B cell (primary cell): ENCODE measurements at places on chromosomes 12 and 14. TPM values are rescaled to one million over a fixed set of nuclear protein-coding genes. Genes with fewer than 3 reads are reported as not detected.

GRCh38 chr12:3600039-3600720 is 109.2 kb downstream of the PRMT8 start:
- DNase-seq = no peak

GLT8D2 gene
- not detected in 2 replicates for total RNA-seq

MYF6 gene
- total RNA-seq = not detected in 2 replicates

- DNase-seq = no peak
Observed at GRCh38 chr14:70032447-70032846, 153.2 kb downstream of the SMOC1 start.

DNA sequence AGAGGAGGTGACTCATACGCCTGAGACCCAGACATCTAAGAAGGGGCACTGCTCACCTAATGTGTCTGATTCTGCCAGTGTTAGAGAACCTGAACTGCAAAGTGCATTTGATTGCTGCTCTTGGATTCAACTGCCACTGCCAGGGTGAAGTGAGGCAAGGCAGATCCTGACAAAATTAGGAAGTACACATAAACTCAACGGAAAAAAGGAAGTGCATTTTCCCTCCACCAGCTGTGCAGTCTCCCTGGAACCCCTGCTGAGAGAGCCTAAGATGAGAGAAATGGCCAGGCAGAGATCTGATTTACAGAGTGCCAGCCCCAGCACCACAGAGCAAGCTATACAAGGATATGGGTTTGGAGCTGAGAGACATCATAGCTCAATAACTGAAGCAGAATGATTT is 215.3 kb downstream of the SEC23A start:
- DNase-seq = no peak

GRCh38 chr14:74417611-74418010 is 8.4 kb downstream of the SYNDIG1L start:
- DNase-seq = no peak

FOXN4 gene
- not detected in 2 replicates for total RNA-seq

NELL2 gene
- 0.39 TPM in 1 of 2 replicates, not detected in the other for total RNA-seq

GEMIN2 gene
- 13.4 and 18.2 TPM in 2 replicates for total RNA-seq

DNA sequence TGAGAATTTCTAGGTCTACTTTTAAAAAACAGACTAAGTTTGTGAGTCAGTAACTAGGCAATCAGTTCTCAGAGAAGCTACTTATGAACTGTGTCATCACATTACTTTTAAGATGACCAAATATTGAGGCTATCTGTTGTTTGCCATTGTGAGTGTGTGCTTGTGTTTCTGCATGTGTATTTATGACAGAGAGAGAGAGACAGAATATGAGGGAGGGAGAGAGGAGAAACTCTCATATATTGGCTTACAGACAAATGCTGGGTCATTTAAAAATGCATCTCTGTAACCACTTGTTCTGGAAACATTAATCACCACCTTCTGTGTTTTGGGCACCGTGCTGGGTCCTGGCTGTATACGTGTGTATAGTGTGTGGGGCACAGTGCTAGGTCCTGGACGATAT is 161.5 kb upstream of the FRMD6 start:
- DNase-seq = no peak

GRCh38 chr12:41223600-41223999 is 35.5 kb downstream of the PDZRN4 start:
- DNase-seq = no peak

DNA sequence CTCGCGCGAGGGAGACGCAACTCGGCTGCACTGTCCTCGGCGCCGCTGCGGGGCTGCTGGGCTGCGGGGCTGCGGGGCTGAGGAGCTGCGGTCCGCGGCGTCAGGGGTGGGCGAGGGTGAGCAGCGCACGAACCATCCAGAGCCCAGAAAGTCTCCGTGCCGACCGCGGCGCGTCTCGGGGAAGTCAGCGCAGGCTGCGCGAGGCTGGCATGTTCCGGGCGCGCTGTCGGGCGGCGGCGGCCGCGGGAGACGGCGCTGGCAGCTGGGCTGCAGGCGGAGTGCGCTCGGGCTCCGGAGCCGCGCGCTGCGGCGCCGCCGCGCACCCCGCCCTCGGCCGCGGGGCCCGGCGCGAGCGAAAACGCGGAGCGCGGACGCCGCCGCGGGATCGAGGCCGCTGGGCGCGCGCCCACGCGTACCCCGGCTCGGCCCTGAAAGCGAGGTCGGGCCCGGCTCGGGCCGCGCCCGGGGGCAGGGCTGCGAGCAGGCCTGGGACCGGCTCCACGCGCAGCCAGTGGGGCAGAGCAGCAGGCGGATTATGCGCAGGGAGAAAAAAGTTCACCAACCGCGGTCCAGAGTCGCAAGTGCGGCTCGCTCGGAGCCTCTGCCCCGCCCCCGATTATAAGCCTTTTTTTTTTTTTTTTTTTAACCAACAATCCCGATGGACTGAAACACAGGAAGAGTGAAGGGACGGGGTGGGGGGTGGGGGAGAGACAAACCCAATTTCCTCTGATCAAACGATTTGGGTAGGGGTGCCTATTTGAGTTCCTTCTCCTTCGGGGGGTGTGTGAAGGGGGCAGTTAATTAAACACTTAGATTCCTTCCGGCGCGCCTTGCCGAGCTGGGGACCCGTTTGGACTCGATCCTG is at the start of gene PRICKLE1:
TSS of gene PRICKLE1 (minus strand) at position 282 of the 865 bp plus-strand sequence. CDS start 117,230 bp downstream, outside the sequence.
- peak; percentile 78 for DNase-seq

DNA sequence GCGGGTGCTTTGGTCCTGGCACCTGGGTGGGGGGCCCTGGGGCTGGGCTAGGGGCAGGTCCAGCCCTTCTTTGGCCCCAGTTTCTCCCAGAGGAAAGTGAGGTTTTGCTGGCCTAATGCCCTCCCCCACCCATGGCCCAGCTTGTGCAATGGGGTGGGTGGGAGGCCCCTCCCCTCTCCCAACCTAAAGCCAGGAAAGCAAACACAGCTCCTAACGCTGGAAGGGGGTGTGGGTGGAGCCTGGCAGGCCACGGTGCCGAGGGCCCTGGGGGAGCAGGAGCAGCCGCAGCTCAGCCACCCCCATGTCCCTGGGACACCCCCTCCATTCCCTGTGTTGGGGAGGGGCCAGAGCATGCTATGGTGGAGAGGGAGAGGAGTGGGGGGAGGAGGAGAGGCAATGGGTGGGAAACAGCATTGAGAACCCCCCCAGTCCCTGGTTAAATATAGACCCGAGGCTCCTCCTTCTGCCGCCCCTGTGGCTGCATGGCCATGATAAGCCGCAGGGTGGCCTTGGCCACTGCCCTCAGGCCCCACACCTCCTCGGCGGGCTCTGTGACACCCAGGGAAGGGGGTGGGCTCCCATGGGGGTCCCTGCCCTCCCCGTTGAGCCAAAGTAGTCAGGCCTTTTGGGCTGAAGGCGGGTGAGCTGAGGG is 4.7 kb downstream of the EXOC3L4 start:
- no peak for DNase-seq

DNA sequence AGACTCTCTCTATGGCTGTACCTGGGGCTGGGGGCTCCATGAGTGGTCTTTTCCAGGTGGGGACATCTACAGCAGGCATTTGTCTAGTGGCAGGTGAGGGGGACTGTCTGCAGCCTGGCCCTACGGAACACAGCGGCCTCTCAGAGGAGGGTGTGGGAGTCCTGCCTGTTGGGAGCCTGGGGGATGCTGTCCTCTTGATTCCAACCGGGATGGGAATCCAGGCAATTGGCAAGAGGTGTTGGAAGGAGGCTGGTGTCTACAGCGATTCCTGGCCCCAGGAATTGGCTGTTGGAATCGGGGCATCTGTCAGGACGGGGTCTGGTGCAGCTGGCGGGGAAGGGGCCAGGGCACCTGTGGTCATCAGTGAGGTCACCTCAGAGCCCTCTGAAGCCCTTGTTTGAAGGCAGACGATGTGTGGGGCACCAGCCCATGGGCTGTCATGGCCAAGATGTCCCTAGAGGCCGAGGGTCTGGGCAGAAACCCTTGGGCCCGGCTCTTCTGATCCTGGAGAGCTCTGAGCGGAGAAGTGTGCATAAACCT is 386.3 kb downstream of the TMEM121 start:
- no peak for DNase-seq

- no peak for DNase-seq
Observed at GRCh38 chr14:73725116-73726024, 11.2 kb upstream of the PNMA1 start.

BICDL1 gene
- total RNA-seq = 41.5 and 43.6 TPM in 2 replicates

BCL2L2 gene
- 12.9 and 17.8 TPM in 2 replicates for total RNA-seq

GRCh38 chr14:28875934-28876571 is 109.5 kb downstream of the FOXG1 start:
- DNase-seq = no peak

DNA sequence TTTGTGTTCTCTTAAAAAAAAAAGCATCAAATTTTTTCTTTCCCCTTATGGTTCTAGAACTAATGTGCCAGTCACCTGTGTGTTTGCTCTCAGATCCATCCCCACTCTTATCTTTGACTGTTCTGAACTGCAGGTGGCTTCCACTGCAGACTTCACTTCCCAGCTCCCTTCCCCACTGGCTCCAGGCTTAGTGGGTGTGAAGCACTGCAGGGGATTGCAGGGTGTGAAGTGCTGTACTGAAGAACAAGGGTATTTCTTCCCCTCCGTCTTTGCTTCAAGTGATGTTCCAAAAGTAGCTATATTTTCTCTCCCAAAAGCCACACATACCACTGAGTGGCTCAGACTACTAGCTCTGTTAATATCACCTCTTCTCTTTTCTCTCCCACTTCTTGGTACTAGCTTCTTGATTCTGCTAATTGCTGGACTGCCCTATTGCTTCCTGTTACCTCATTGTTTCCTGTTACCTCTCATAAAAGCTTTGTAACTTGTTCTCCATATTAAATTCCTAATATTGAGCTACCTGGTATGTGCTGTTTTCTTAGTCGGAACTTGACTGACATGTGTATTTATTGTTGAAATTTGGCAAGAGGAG is 115.4 kb upstream of the PRICKLE1 start:
- no peak for DNase-seq

RILPL2 gene
- total RNA-seq = 12.6 and 13.0 TPM in 2 replicates

- DNase-seq = no peak
Observed at GRCh38 chr12:53592426-53592825, 33.8 kb downstream of the ATF7 start.

IKZF4 gene
- total RNA-seq = 7.6 and 8.9 TPM in 2 replicates

EID3 gene
- 9.2 and 9.4 TPM in 2 replicates for total RNA-seq

- no peak for DNase-seq
Observed at GRCh38 chr12:4045786-4046494, 172.7 kb upstream of the PARP11 start.

GRCh38 chr14:76884853-76885276 is 58.7 kb downstream of the LRRC74A start:
- no peak for DNase-seq

DNA sequence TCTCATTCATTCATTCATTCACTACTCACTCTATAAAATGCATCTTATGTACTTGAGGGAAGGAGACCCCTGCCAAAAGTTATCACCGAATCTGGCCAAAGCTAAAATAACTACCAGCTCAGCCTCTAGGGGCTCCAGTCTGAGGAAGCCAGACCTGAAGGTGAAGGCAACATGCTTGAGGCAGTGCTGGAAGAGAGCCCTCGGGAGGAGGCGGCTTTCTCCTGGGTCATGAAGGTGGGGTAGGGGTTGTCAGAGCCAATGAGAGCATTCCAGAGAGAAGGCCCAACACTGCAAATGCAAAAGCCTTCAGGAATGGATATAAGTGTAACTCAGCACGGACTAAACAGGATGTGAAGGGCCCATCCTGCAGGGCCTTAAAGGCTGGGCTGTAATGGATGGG is 62.4 kb downstream of the GSC start:
- DNase-seq = no peak

DNA sequence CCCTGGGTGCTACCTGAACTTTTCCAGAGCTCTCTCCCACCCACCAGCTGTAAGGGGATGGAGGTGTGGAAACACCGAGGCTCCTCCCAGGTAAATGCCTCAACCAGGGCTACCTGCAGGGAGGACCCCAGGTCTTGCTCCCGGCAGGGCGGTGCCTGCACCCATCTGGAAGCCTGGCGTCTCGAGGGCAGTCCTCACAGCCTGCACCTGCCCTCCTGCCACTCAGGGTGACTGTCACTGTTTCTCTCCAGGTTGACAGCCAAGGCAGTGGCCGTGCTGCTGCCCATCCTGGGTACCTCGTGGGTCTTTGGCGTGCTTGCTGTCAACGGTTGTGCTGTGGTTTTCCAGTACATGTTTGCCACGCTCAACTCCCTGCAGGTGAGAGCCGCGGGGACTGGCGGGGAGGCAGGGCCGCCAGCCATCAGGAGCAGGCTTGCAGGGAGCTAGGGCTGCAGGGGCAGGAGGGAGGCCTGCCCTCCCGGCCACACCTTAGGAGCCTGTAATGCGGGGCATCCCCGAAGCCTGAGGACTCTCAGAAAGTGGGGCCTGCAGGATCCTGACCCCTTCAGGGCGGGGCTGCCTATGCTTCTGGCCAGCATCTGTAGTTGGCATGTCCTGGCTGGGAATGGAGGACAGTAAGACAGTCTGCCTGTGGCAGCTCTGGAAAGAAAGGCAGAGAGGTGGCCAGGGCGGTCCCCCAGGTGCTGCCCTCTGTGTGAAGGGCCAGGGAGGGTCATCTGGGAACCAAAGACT is 182.3 kb downstream of the ADGRD1 start:
- no peak for DNase-seq

GRCh38 chr12:81461163-81461562 is 298.0 kb downstream of the PPFIA2 start:
- no peak for DNase-seq

DNA sequence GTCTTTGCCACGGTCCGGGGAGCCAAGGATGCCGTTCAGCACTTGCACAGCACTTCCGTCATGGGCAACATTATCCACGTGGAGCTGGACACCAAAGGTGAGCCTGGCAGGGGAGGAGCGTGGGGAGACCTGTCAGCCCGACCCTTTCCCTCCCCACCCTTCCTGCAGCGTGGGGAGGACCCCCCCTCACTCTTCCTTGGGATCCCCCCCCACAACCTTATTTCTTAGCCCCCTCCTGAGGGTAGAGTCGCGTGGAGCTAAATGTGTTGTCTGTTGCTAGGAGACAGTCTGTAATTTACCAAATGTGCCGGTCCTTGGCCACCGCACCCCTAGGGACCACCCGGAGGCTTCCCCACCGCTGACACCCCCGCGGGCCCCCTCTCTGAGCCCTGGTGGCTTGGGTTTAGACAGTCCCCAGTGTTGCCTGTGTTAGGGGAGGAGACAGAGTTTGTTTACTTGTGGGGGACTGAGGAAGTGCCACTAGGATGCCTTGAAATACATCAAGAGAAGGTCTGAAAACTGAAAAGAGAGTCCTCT is 2.3 kb downstream of the SETD1B start:
- DNase-seq = peak; percentile 81

- no peak for DNase-seq
Observed at GRCh38 chr14:99896361-99896760, 103.1 kb downstream of the EML1 start.

SLC16A7 gene
- total RNA-seq = 32.7 and 32.8 TPM in 2 replicates

DNA sequence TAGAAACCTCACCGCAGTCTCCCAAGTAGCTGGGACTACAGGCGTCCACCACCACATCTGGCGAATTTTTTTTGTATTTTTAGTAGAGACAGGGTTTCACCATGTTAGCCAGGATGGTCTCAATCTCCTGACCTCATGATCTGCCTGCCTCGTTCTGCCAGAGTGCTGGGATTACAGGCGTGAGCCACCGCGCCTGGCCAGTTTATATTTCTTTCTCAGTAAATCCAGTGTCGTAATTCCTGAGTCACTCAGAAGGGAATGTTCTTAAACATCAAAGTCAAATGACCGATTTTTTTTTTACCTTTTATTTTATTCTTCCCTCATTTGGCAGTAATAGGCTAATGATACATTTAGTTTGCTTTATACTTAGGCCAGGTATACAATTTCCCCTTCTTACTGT is 80.5 kb downstream of the FBXO33 start:
- DNase-seq = no peak
